ENCODE measurements at places on chromosomes 16 and 17. TPM values are rescaled to one million over a fixed set of nuclear protein-coding genes. Genes with fewer than 3 reads are reported as not detected.

The PLEKHM1 gene
- total RNA-seq: 59.1 TPM

The KRT27 gene
- total RNA-seq: not detected

The SGCA gene
- 30.7 TPM for total RNA-seq

The ITGA2B gene
- total RNA-seq: 0.79 TPM

DNA sequence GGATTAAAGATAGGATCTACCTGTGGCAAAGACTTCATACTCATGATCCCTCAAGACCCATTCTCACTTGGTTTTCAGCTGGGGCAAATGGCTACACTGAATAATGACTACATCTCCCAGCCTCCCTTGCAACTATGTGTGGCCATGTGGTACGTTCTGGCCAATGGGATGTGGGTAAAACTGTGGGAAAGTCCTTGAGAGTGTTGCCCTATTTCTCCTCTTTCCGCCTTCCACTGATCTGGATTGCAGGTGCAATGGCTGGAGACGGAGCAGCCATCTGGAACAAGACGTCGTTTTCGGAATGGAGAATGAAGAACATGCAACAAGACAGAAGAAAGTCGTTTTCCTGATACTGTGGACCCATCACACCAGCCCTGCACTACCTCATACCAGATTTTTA, 48.5 kb downstream of the HAPSTR1 start:
- DNase-seq: no peak

DNA sequence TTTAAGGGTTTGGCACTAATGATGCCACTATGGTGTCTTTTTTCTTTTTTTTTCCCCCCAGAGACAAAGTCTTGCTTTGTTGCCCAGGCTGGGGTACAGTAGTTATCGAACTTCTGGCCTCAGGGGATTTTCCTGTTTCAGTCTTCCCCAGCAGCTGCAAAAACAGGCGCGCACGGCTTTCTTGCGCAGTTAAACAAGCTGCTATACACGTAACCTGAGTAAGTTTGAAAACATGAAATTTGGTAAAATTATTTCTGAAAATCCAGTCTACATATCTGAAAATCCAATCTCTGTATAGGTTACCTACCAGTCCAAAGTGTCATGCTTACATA, 11.8 kb downstream of the TEX14 start:
- no peak for DNase-seq

DNA sequence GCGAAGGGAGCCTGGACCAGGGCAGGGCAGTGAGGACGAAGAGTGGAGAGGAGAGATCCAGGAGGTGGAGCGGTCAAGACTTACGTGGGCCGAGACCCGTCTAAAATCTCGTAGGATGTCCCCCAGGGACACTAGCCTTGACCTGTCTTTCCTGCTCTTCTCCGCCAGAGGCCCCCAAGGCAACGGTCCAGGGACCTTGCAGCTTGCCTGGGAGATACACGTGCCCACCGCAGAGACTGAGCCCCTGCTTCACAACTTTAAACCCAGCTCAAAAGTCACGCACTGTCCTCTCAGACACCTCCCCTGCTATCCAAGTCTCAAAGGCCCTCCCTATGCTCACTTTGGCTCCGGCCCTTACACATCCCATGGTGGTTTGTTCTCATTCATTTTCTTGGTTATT, 9.4 kb downstream of the TIGD7 start:
- DNase-seq: no peak

DNA sequence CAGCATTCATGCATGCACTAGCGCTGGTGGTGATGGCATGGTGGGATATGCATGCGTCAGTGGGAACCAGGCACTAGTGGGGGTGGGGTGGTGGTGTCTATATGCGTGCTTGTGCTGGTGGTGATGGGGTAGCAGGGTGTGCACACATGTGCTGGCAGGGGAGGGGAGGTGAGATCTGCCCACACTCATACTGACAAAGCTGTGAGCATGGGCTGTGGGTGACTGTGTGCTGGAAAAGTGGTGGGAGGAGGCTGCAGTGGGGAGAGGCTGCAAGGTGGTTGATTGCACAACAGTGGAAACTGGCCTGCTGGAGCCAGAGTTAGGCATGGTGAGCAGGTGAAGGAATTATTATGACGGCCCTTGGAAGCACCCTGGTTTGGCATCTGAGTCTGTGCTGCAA, 31.3 kb upstream of the TEKT1 start:
- no peak for DNase-seq
